ENCODE measurements at places on chromosomes 2 and 18. TPM values are rescaled to one million over a fixed set of nuclear protein-coding genes. Genes with fewer than 3 reads are reported as not detected.

DNA sequence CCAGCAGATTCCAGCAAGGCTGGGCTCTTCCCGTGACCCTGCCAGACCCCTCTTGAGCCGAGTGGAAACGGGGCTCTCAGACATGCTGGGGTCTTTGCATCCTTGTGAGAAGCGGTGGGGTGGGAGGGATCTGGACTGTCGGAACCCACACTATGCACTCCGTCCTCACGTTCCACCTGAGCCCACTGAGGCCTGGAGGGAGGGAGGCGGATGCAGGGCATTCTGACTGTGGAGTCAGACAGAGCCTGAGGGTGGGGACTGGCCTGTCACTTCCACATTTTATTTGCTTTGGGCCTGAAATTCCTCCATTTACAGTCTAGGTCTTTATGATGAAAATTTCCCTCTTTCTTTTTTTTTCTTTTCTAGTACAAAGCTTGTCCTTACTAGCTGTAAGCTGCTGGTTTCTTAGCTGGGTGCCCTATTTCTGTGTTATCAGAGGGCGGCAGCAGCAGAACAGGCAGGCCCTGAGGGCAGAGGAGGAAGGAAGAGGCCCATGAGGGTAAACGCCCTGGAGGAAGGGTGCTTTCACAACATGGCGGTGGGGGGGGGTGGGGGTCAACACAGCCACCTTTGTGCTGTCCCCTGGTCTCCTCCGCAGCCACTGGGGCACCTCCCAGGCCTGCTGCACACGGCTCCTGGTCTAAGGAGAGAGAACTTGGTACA lies 373.5 kb upstream of the MYT1L start:
- no peak for DNase-seq

DNA sequence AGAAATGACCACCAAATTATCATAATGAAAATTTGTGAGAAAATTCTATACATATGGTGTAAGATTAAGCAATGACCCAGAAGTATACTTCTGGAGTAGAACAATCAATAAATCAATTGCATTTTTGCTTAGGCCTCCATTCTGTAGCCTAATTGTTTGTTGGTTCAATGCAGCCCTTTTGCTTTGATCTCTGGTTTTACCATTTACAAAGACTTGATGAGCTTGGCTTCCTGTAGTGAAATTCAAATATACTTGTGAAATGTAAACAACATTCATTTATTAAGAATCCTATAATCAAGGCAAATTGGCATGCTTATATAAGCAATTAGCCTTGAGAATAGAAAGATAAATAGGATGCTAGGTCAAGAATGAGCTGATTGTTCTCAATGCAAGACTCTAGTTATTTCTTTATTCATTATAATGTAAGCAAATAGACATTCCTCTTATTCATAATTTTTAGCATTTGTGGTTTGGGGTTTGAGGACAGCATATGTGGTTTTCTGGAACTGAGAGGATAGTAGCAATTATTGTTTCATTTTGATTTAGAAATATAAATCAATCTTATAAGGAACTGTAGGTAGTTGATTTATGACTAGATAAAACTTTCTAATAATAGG lies 9.7 kb downstream of the FMNL2 start:
- DNase-seq = no peak

GRCh38 chr2:75053484-75054112 lies 95.2 kb downstream of the POLE4 start:
- peak; percentile 10 for DNase-seq

Gene MYO1B
- 6.4 TPM for polyA plus RNA-seq

- no peak for DNase-seq
Observed at GRCh38 chr2:241505781-241506201, 2.6 kb downstream of the STK25 start.

DNA sequence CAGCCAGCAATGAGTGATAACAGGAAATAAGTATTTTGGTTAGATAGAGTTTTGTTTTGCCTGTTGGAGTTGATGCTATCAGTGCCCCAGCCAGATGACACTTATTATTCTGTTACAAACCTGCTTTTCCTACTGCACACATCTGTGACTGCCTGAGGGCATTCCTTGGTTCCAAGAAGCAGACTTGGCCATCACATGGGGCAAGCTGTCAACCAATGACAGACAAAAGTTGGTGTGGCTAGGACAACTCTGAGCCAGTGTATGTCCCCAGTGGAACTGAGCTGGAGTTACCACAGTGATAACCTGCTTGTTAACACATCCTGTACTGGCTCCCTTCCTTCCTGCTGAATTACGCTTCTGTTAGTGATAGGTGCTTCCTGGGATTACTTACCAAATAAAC lies 54.5 kb downstream of the FAM171B start:
- DNase-seq = peak; percentile 24

Gene SOCS6
- polyA plus RNA-seq = 8.6 TPM

Gene EHD3
- polyA plus RNA-seq = 6.9 TPM

Gene CRYGD
- polyA plus RNA-seq = not detected

Gene UGT1A7
- not detected for polyA plus RNA-seq

GRCh38 chr2:24115057-24115456 lies 8.1 kb downstream of the PFN4 start:
- no peak for DNase-seq

Gene CHST10
- polyA plus RNA-seq = 11.1 TPM

Gene HOXD12
- not detected for polyA plus RNA-seq

Gene RAPGEF4
- 7.2 TPM for polyA plus RNA-seq

DNA sequence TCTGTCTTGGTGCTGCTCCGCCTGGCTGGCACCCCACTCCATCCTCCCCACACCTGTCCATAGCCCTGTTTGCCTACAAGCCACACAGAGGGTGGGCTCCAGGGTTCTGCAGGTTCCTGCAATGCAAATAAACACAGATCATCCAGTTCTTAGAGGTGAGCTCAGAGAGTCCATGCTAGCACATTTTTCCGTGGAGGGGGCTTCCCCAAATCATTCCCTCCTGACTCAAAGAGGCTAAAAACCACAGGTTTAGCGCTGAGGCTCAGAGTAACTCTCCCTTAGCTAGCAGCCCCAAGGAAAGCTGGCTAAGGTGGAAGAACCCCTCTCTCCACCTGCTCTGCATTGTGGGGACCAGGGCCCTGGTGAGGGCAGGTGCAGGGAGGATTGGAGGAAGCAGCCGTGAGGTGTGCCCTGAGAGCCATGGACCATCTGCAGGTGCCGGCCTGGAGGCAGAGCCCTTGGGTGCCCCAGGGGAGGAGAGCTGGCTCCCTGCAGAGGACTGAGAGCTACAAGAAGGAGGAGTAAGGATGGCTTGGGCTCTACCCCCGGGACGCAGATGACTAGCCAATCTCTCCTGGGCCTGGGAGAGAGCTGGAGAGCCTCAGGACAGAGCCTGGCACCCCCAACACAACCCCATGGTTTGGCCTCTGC lies 23.8 kb upstream of the TEX44 start:
- no peak for DNase-seq

DNA sequence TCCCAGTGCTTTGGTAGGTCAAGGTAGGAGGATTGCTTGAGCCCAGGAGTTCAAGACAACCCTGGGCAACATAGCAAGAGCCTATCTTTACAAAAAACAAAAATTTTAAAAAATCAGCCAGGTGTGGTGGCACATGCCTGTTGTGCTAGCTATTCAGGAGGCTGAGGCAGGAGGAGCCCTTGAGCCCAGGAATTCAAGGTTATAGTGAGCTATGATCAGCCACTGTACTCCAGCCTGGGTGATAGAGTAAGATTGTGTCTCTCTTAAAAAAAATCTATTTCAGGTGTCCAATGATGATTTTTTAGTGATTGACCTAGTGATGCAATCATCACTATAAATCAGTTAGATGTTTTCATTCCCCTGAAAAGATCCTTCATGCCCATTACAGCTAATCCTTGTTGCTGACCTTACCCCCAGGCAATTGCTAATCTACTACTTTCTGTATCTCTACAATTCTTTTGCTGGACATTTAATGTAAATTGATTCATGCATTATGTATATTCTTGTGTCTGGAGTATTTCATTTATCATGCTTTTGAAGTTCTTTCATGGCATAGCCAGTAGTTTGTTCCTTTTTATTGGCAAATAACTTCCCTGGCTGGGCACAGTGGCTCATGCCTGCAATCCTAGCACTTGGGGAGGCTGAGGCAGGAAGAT lies 10.3 kb downstream of the MOCOS start:
- no peak for DNase-seq

- DNase-seq = peak; percentile 66
Observed at GRCh38 chr18:34624551-34624950, 85.5 kb upstream of the DTNA start.

DNA sequence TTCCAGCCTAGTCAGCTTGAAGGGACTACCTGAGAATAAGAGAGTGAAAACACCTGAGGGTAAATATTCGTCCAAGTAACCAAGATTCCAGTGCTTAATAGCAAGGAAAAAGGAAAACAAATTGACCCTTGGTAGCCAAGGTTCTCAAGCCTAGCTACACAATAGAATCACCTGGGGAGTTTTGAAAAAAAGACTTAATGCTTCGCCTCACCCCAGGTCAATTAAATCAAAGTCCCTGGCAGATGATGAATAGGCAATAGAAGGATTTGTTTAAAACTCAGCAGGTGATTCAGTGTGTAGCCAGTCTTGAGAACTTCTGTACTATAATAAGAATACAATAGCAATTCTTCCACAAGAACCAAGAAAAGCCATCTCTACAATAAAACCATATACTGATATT lies 500.2 kb downstream of the XIRP2 start:
- no peak for DNase-seq

Gene HTR2B
- polyA plus RNA-seq = 0.88 TPM

Gene NLRC4
- polyA plus RNA-seq = not detected

Gene FIGN
- polyA plus RNA-seq = 1.8 TPM

- no peak for DNase-seq
Observed at GRCh38 chr2:190315273-190315672, 4.4 kb downstream of the HIBCH start.

GRCh38 chr2:107556038-107556627 lies 270.6 kb upstream of the RGPD4 start:
- DNase-seq = no peak

GRCh38 chr2:101361522-101361921 lies 25.8 kb downstream of the CREG2 start:
- DNase-seq = no peak

DNA sequence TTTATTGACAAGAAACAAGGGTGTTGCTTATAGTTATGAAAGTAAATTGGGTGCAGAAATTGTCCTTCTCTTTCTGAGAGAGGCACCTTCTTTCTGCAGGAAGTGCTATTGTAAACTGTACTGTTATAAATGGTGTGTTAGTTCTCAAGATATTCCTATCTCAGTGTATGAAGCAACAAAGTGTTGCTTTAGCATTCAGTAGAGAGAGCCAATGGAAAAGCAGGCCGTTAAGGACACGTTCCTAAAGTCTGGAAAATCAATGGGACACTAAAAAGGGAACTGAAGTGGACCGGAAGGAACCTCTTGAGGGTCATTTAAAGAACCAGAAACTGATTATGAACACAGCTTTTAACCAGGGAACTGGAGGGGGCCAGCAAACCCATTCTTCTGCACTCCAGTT lies 510.0 kb upstream of the ZEB2 start:
- no peak for DNase-seq

- DNase-seq = no peak
Observed at GRCh38 chr2:195535911-195536522, 121.0 kb upstream of the SLC39A10 start.

DNA sequence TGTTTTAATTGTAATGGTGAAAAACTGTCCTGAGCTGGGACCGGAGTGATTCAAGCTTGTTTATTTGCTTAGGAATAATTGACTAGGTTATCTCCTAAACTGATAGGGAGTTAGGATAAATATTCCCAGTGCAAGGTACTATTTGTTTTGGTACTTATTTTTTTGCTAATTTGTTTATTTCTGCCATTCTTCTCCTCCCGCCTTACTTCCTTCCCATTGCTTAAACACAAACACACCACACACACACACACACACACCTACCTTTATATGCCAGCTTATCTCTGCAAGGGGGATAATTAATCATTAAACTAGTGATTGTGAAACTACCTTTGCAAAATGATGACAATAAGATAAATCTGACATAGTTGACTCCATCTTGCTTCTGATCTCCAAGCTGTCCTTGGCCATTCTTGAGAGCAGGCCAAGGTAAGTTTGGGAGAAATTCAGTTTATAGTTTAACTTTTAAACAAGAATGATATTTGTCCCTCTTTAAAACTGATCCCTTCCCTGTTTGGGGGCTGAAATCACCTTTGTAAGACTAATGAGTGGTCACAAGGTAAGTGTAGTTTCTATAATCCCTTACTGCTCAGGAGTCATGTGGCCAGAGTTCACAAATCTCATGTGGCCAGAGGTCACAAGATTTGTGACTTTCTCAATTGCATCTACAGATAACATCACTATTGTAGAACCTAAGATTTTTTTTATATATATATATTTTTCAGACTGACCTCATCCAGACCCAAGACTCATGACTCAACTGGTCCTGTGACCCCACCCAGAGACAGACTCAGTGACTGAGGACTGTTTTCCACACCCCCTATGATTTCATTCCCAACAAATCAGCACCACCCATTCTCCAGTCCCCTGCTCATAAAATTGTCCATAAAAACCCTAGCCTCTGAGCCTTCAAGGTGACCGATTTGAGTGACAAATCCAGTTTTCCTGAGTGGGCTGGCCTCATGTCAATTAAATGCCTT lies 83.1 kb upstream of the LRRTM4 start:
- DNase-seq = no peak

- DNase-seq = no peak
Observed at GRCh38 chr2:22217881-22218280, 1094.1 kb downstream of the TDRD15 start.

Gene ZBTB7C
- not detected for polyA plus RNA-seq

GRCh38 chr18:3489462-3489861 lies 39.5 kb downstream of the TGIF1 start:
- DNase-seq = no peak

GRCh38 chr2:120469426-120469825 lies 123.5 kb downstream of the INHBB start:
- peak; percentile 10 for DNase-seq

DNA sequence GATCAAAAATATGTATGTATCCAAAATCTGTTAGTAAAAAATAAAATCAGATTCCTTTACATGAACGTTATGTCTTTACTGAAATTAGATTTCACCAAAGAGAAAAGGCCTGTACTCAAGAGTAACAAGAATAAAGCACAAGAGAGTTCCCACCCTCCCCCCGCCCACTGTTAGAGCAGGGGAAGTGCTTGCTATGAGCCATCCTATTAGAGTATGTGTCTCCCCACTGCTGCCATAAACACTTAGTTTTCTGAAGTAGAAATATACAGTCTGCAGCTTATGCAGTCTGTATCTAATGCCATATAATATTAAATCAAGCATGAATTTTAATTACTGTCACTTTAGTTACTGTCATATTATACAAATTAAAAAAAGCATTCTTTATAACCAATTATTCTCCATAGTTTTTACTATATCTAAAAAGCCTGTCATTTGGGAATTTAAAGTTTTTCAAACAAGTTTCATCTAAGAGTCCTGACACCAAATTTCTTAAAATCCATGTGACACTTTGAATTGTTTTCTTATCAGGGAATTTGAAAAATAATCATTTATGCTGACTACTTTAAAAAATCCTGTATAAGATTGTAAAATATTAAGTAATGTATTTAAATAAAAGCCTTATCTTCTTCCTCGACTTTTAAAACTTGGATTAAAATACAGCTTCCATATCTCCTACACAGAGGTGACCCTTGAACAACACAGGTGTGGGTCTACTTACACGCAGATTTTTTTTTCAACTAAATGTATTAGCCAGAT lies 51.8 kb upstream of the GPR75 start:
- peak; percentile 5 for DNase-seq

GRCh38 chr2:11073251-11073650 lies 82.0 kb upstream of the SLC66A3 start:
- peak; percentile 30 for DNase-seq

Data from endothelial cell of umbilical vein (primary cell).